Forelimb muscle (tissue), 1 donor: ENCODE measurements at places on chromosomes 5 and 9.

DNA sequence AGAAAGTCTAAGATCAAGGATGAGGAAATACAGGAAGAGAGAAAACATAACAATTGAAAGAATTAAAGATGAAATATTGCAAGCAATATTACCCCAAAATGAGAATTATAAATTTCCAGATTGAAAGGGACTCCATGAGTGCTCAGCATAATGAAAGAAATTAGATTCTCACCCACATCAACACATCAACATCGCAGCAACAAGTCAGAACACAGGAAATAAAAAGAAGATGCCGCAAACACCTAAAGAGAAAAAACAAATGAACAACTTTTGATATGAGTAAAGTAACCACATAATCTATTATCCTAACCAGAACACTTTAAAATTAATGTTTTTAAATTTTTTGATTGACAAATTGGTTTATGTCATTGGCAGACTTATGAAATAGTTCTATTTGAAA is 318.3 kb upstream of the PTGER4 start:
- no peak for DNase-seq

DNA sequence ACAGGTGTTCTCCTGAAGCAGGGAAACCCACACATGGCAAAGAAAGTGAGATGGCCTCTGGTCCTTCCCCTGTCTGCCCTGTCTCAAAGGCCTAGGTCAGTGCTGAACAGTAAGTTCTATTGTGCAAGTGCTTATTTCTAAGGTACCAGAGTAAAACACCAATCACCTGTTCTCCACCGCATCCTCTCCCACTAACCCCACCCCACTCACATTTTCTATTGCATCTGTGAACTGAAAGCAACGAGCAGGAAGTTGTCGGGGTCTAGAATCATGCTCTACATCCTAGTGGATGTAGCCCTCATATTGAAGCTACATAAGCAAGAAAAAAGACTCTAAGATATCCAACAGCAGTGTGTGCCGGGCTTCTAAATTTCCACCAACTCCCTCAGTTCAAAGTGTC is 265.9 kb downstream of the ENC1 start:
- DNase-seq, result no peak

- no peak for DNase-seq
Measured at GRCh38 chr5:52107210-52107905, 680.4 kb upstream of the ITGA1 start.

DNA sequence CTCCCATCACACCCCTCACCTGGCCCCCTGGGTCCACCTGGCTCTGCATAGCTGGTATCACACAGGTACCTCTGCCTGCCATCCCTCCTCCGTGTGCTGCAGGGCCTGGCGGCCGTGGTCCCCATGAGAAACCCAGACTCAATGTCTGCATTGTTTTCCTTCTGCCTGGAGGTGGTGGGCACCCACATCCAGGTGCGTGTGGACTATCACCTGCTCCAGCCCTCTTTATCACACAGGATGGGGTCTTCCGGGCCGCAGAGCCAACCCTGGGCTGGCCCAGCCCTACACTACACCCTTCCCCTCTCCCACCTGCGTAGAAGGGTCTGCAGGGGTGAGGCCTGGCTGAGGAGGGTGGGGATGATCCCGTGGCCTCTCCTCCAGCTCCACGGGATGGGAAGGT is 7.0 kb upstream of the FUT7 start:
- DNase-seq, result no peak

DNA sequence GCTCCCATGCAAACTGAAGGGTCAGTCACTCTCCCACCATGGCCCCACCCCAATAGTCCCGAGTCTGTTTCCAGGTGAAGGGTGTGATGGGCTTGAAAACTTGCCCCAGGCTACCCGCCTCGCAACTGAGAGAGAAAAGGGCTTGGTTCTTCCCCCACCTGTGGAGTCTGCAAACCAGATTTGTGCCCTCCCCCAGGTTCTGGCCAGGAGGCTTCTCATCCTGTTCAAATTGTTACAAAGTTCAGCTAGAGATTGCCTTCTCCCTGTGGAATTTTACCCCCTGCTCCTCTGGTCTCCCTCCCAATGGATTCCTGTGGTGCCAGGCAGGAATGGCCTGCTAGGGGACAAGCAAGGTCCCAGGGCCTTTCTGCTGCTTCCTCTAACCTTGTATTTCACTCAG is 93.1 kb upstream of the ACO1 start:
- DNase-seq, result no peak

- no peak for DNase-seq
Measured at GRCh38 chr5:34503379-34504253, 152.5 kb upstream of the RAI14 start.

DNA sequence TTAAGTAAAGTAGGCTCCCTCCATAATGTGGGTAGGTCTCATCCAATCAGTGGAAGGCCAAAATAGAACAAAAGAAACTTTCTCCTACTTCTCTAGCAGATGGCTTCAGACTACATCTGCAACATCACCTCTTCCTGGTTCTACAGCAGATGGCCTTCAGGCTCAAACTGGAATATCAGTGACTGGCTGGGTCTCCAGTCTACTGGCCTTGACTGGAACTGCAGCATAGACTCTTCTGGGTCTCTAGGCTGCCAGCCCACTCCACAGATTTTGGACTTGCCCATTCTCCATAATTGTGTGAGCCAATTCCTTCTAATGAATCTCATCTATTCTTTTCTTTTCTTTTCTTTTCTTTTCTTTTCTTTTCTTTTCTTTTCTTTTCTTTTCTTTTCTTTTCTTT is 64.8 kb downstream of the ACER2 start:
- DNase-seq, result no peak

DNA sequence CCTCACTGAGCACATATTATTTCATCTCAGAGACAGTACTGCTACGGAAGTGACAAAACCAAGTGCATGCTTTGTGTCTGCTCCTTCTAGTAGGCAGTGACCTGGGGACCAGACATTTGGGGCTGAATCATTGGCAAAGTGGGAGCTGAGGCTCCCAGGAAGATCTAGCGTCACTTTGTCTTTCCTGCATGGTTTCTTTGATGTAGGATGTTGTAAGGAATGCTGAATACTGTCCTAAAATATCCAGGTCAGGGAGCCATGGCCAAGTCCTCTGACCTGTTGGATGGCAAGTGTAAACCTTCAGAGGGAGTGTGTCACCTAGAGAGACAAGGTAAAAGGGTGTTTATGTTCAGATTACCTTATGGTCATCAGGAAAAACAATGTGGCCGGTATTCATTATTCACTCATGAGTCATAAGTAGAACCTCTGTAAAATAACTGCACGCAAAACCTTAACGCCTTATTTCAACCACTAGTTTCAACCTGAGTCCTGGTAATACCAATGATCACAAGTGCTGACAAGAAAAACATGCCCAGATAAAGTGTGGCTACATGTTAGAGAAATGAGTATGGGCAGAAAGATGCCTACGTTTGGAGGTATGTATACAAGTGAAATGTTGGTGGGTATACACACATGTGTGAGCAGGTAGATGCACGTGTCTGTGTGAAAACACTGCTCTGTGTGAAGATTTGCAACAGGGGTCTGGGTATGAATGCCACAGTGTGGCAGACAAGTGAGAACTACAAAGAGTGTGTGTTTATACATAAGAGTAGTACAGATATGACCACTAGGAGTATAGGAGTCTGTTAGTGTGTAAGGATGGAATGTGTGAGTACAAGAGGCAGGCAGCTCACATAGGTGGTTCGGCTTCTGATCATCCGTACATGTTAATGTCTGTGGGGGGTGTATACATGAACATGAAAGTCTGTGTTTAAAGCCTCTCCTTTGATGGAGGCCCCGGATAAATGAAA is 263.9 kb downstream of the SPOCK1 start:
- DNase-seq, result no peak

- no peak for DNase-seq
Measured at GRCh38 chr9:127445851-127446712, 5.1 kb downstream of the RPL12 start.

- DNase-seq, result no peak
Measured at GRCh38 chr9:102985162-102985895, 9.8 kb upstream of the CYLC2 start.

GRCh38 chr5:15525703-15526275 is 25.8 kb downstream of the FBXL7 start:
- DNase-seq, result no peak

DNA sequence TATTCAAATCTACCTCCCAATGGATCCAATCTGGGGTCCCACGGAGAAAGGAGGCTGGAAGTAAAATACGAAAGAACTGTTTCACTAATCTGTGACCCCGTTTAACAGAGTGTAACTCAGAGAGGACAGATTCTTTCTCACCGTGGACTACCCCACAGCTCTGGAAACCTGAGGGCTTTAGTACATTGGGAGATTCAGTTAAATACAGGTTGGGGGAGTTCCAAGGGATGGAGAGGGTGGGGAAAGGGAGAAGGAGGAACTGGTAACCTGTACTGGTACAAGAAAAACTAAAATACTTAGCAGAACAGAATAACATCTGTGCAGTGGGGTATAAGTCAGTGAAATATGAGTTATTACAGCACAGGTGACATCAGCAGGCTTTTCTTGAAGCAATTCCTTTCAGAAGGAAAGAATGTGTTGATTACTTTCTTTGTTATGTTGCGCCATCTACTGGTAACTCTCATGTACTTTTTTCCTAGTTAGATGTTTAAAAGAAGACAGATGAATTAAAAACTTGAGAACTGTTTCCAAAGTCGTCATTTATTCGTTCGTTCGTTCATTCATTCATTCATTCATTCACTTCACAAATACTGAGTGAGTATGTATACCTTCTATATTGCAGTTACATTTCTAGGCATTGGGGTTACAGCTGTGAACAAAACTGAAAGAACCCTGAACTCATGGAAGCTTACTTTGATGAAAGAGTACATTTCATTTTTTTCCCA is 30.0 kb upstream of the STOM start:
- peak; percentile 67 for DNase-seq

DNA sequence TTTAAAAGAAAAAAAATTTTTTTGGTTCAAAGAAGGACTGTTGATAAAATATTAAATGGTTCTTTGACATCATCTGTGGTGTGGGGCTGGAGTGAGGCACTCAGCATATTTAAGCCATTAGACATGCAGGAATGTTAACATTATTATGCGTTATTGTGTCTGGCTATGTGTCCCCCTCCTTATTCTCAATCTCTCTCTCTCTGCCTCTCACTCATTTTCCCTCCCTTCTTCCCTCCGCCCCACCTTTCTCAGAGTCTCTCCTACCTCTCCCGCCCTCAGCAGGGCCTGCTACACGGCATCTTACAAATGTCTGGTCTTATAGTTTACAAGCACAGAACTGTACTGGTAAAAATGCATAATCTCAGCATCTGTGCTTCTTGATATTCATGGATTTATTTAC is 287.8 kb upstream of the TMEM161B start:
- DNase-seq, result no peak

GRCh38 chr9:113794721-113795120 is 81.4 kb upstream of the ZNF618 start:
- DNase-seq, result no peak

GRCh38 chr5:153879596-153879995 is 159.1 kb downstream of the FAM114A2 start:
- DNase-seq, result no peak

GRCh38 chr9:15843931-15844330 is 291.1 kb downstream of the CCDC171 start:
- no peak for DNase-seq

DNA sequence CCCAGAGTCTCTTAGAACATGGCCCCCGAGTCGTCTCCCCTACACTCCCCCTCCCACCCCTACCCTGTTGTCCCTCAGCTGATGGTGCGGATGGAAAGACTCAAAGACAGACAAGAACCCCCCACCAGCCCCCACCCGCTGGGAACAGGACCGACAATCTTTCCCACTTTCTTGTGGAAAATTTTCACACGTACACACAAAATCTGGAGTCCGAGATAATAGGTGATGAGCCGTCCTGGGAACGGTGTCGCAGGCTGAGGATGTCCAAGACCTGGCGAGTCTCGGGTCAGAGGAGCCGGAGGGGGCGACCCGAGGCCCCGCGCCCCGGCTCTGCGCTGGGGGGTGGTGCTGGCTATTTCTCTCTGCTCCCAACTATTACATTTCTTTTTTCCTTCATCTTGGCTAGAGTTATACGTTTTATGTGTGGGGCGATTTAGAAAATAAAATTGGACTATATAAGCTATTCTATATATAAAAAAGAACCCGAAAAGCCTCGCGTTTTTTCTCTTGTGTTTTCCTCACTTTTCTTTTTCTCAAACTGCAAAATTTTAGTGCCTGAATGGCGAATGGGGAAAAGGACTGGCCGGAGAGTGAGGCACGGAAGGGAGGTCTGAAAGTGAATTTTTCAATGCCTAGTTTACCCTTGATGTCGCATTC is 188.8 kb downstream of the MEF2C start:
- DNase-seq, result no peak

- DNase-seq, result no peak
Measured at GRCh38 chr9:107674721-107675277, 185.2 kb upstream of the KLF4 start.

GRCh38 chr5:17763301-17763700 is 129.0 kb downstream of the TAF11L14 start:
- no peak for DNase-seq

DNA sequence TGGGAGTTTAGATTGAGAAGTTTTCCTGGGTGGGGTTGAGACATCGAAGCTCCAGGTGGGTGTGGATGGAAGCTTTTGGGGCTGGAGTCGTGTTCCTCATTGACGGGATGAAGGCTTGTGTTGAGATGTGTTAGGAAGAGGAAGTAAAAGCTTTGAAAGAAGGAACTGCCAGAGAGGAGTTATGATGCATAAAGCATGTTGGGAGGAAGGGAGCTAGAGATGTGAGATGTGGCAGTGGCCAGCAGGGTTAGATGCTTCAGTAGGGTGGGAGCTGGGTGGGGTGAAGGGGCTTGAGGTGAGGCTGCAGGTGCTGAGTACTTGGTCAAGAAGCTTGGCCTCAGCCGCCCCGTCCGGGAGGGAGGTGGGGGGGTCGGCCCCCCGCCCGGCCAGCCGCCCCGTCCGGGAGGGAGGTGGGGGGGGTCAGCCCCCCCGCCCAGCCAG is 56.7 kb downstream of the HSPA4 start:
- no peak for DNase-seq

DNA sequence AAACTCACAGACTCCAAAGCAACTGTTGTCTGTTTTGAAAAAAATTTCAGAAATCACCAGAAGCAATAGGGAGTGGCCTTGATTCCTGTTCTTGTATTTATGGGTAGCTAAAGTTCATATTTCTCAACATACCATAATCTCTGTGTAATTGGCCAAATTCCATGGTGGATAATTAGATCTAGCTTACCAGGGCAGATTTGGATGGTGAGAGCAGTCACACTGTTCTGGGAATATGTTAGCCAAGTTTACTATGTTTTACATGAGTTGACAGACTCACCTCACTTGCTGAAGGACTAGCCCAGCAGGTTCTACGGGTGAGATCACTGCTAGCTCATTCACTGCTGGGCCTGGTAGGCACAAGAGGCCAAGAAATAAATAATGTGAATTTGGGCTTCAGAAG is 32.7 kb upstream of the CDKN2B start:
- no peak for DNase-seq

DNA sequence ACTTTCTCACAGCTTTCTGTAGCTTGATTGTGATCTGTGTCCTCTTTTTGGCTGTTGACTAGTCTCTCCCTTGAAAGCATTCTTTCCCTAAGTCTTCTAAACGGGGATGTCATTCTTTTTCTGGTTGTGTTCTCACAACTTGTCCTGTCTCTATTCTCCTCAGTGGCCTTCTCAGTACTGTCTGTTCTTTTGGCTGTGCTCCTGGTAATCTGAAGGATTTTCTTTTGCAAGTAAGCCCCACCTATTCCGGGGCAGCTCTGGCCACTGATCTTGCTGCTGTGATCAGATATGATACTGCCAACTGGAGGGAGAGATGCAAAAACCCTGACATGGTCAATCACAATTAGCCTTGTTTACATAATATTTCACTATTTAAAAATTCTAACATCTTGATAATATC is 172.2 kb downstream of the CDC42SE2 start:
- DNase-seq, result no peak
